A549 treated with Hydrocortisone at 1 μM for 4 hours (cell line): ENCODE measurements at places on chromosomes 4 and X. TPM values are rescaled to one million over a fixed set of nuclear protein-coding genes. Genes with fewer than 3 reads are reported as not detected.

Gene SLC25A53
- 3.7 to 5.8 TPM (median 4.0 TPM) in 5 replicates for total RNA-seq

Gene ELOVL6
- 16.0 to 23.4 TPM (median 19.0 TPM) in 5 replicates for total RNA-seq

Gene AVPR2
- total RNA-seq = 0.07 TPM in 1 of 5 replicates, not detected in the others

Gene NPY1R
- total RNA-seq = 0.08 to 0.17 TPM (median 0.12 TPM) in 4 of 5 replicates, not detected in the other

Gene BTK
- 0.07 to 0.26 TPM (median 0.18 TPM) in 5 replicates for total RNA-seq

Gene S100G
- not detected in 5 replicates for total RNA-seq

Gene ZDHHC15
- not detected in 5 replicates for total RNA-seq

Gene SPP1
- total RNA-seq = 136 to 194 TPM (median 162 TPM) in 5 replicates

Gene SHROOM2
- 0.63 to 1.2 TPM (median 0.86 TPM) in 5 replicates for total RNA-seq

Gene VSIG1
- 0.20 to 0.65 TPM (median 0.24 TPM) in 5 replicates for total RNA-seq

Gene ARHGEF6
- total RNA-seq = 0.11 to 0.25 TPM (median 0.18 TPM) in 5 replicates

Gene PAGE5
- total RNA-seq = not detected in 5 replicates

Gene ADRA2C
- 6.8 to 10.8 TPM (median 9.7 TPM) in 5 replicates for total RNA-seq

Gene HMGN5
- total RNA-seq = 2.1 to 2.7 TPM (median 2.3 TPM) in 5 replicates

Gene NALF2
- total RNA-seq = 4.9 to 6.1 TPM (median 5.2 TPM) in 5 replicates

Gene SSX2B
- not detected in 5 replicates for total RNA-seq
